ENCODE measurements at places on chromosomes 16 and 17.

GRCh38 chr16:27413956-27414355 is 12.0 kb downstream of the IL21R start:
- DNase-seq: no peak

GRCh38 chr16:88337021-88337420 is 45.7 kb upstream of the ZNF469 start:
- DNase-seq: no peak

- no peak for DNase-seq
These were observed 2.5 kb downstream of the RPL13 start for GRCh38 chr16:89562939-89563338.

- no peak for DNase-seq
These were observed 112.2 kb downstream of the PITPNC1 start for GRCh38 chr17:67489273-67489672.

- DNase-seq: no peak
These were observed 9.3 kb upstream of the WBP2 start for GRCh38 chr17:75864448-75864871.

- no peak for DNase-seq
These were observed 23.9 kb upstream of the DHRS13 start for GRCh38 chr17:28926786-28927185.

DNA sequence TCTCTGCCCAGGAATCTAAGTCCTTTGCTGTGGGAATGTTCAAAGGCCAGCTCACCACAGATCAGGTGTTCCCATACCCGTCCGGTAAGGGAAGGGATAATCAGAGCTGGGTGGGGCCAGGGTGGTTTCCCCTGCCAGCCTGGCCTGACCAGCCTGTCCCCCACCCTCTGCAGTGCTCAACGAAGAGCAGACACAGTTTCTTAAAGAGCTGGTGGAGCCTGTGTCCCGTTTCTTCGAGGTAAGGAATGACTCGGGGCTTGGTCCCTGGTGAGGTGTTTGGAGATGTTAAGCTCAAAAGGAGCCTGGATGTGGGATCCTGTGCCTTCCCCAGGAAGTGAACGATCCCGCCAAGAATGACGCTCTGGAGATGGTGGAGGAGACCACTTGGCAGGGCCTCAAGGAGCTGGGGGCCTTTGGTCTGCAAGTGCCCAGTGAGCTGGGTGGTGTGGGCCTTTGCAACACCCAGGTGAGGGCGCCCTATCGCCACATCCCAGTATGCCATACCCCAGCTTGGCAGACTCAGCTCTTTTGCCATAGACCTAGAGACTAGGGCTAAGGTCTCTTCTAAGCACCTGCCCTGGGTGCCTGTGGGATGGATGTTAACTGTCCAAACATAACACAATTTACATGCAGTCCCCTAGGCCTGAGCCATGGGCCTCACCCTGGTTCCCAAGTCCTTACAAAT is 997 bp downstream of the ACADVL start:
- no peak for DNase-seq

Measured in HS-27A (cell line).